ENCODE measurements at places on chromosomes 7 and 10.

- DNase-seq: no peak
Observed at GRCh38 chr7:55288070-55288824, 76.9 kb upstream of the LANCL2 start.

DNA sequence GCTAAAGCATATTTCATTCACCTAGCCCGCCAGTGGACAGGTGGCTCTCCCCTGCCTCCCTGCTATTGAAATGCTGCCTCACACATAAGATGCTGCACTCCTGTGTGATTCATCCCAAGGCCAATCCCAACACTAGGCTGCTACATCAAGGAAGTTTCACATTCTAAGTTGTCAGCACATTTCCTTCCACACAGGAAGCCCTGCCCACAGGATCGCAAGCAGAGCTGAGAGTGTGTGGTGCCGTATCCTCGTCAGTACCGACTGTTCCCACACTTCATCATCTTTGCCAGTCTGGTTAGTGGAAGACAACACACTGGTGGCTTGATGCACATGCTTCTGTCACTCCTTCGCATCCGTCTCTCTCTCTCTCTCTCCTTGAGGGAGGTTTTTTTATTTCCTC lies 194.3 kb upstream of the PPP2R2D start:
- DNase-seq: no peak

DNA sequence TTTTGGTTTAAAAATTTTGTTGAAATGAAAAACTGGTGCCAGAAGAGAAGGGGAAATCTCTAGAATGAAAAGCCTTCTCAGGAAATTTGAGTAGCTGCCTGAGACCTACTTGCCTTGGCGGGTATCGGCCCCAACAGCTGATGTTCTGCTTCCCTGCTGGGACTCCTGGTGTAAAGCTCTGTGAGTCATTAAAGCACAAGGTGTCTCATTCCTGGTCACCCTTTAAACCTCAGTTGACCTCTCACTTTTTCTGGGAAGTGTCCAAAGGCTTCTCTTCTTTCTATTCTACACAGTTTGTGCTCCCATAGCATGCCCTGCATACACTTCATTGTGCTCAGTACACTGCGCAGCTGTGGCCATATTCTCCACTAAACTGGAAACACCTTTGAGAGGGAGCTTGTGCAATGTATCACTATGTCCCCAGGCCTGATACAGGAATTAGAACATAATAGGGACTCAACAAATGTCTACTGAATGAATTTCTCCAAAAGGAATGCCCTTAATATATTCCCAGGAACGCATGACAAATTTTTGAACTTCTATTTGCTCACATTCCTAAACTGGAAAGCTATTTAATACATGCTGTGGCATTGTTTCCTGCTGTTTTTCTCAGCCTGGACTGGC lies 303.9 kb downstream of the SDHAF3 start:
- no peak for DNase-seq

DNA sequence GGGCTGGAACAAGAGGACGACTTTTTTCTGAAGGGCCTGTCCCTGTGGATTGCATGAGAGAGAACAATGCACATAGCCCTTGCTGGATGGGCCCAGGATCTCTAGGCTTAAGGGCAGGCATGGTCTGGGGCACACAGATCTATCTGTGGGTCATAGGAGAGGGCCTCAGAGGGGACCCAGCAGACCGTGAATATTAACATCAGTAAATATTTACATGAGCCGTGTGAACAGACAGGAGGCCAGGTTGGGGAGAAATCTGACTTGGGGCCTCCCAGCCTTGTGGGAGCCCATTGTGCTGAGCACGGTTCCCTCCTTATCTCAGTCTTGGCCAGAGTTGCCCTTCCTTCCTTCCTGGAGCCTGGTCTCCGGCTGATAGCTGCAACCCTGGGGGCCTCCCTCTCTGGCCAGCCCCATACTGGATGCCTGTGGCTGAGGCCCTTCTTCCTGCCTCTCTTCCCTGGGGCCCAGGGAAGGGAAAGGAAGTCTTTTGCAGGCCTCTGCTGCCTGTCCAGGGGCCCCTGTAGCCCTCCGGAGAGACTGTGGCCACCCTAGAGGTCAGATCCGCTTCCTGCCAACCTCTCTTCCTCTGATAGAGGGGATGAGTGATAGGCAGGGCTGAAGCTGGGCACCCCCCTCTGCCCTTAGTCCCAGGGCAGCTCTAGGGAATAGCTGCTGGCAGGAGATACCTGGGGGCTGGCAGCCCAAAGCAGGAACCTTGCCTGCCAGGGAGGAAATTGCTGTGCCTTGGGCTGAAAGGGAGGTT lies 44.5 kb upstream of the TRIM8 start:
- no peak for DNase-seq

- DNase-seq: no peak
Observed at GRCh38 chr10:102400076-102400475, 4.6 kb downstream of the NFKB2 start.

DNA sequence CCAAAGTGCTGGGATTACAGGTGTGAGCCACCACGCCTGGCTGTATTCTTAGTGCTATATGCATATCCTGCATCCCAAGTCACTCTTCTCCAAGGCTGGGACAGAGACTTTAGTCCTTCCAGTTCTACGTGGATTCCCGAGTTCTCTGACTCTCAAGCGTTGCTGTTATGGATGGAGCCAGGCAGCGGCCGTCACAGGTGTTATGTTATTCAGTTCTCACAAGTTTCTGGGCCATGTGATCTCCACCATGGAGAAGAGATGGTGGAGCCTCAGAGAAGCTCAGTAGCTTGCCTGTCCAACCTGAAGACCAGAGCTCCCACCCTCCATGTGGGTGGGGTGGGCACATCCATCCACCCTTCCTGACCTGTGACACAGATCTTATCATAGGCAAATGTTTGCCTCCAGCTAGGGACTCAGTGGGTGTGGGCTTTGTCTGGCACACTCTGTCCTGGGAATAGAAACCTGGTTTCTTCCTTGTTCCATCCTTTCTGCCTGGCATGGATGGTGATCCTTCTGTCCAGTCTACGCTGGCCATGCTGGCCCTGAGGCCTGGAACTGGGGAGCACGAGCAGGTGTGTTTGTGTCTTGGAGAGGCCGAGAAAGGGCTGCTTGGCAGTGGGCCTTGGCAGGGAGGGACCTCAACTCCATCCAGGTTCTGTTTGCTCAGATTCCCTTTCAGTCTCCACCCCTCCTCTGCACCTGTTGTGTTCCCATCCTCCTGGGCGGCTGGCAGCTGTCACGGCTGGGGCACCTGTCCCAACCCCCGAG lies 55.3 kb downstream of the NEURL1 start:
- DNase-seq: no peak

GRCh38 chr7:156145996-156146395 lies 333.7 kb upstream of the SHH start:
- DNase-seq: no peak

GRCh38 chr7:12350971-12351370 lies 52.7 kb downstream of the VWDE start:
- DNase-seq: no peak

- no peak for DNase-seq
Observed at GRCh38 chr7:82694022-82694421, 250.4 kb upstream of the CACNA2D1 start.

DNA sequence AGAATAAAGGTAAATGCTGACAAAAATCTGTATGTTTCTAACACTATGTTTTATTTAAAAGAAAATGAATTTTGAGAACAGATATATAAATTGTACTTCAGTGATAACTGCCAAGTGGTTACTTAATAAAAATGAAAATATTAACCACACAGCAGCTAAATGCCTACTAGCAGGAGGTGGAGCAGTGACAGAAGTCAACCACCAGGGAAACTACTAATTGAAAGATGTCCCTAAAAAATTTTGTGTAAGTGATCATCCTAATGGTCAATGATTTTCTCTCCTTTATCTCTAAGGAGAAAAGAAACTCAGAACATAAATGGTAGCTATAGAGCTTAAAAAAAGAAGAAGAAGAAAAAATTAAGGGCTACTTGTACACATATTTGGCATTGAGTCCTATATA lies 22.9 kb downstream of the WNT16 start:
- DNase-seq: no peak

DNA sequence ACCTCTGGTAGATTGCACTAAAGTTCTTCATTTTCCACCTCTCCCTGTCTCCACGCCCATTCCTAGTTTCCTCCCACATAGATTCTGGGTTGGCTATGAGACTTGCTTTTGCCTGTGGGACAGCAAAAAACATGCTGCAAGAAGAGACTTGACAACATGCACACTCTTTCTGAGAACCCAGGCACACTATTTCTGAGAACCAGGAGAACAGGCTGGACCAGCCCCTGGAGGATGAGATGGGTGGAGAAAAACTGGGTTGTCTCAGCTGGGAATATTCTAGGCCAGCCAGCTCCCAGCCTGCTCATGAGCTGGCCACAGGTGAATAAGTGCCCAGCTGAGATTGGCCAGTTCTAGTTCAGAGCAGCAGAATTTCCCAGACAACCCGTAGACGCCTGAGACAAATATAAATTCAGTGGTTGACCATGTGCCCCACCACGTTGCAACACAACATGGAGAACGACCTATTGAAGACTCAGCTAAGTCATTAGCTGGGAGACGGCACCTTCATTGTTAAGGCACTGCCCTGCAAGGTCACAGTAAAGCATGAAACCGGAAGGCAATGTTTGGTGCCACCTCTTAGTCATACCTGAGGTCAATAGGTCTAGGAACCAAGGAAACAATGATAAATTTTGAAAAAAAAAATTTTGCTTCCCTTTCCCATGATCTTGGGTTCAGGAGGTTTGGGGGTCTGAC lies 92.7 kb upstream of the AKR1E2 start:
- no peak for DNase-seq

DNA sequence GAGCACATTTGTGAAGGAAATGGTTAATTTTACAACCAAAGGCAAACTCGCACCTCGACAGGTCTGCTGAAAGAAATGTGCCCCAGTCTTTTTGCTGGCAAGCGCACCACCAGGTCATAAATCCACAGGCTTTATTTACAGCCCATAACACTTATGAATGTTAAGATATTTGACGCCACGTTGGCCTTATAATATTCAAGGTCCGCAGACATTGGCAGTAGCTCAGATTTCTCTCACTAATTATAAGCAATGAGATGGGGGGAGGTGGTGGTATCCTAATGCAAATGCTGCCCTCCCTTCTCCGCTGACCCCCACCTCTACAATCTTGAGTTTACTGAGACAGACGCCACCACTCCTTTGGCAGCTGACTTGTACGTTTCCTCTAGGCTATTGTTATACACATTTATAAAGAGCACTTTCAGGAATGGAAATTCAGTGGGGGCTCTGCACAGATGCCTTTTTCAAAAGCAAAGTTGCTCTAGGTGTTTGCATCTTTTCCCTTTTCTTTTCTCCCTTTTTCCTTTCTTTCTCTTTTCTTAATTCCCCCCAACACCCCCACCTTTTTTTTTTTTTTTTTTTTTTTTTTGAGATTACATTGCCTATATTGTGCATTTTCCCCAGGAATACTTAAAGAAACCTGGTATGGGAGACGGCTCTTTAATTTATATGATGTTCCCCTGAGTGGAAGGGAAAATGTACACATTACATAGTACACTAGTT lies 6.7 kb downstream of the TCF7L2 start:
- no peak for DNase-seq

DNA sequence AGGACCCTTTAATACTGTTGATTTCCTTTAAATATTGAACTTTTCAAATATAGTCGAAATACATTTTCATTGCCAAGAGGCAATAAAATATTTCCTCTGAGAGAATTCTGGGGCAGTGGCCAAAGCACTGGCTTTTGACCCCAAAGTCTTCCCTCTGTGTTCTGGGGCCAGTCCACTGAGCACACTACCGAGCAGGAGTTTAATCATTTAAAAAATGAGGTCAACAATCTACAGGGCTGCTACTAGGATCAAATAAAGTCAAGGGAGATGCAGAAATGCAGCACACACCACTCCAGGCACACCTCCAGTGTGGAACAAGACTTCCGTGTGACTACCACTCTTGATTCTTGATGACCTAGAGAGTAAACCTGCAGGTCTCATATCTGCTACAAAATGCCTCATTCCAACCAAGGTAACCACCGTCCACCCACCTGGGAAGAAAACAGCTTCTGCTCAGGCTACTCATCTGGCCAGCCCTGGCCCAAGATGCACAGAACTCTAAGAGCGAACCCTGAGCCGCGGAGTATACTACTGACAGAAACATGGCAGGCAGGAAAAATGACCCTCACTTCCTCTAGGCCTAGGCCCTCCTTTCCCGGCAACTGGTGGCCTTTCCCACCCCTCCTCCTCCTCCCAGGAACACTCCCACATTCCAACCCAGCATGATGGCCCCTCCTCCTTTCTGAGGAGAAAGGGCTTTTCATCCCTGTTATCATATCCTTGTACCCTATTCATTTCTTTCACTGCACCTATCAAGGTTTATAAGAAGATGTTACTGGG lies 97.7 kb downstream of the ALOX5 start:
- no peak for DNase-seq
